Stimulated activated CD8-positive, alpha-beta memory T cell treated with anti-CD3 and anti-CD28 coated beads, Interleukin-7, amount 100 ng/mL, for 1 hour (primary cell): ENCODE measurements at places on chromosomes 6 and 20.
A peak's percentile ranks its signal among the peaks of the same experiment; 100 is the strongest.

DNA sequence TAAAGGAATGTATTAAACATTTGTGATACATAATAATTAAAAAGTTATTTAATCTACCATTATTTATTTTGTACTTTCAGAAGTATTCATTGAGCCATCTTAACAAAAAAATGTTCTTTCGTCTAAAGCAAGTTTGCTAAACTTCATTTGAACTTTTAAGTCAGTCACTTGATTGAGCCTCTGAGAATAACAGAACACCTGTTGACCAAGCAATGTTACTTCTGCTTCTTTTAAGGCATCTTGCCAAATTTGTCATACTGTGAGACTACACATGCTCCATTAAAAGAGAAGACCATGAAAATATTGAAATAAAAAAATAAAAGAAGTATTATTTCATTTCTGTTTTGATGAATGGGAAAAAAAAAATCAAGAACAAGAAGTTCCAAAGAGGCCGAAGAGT, 141.8 kb upstream of the BMP5 start:
- no peak for DNase-seq

DNA sequence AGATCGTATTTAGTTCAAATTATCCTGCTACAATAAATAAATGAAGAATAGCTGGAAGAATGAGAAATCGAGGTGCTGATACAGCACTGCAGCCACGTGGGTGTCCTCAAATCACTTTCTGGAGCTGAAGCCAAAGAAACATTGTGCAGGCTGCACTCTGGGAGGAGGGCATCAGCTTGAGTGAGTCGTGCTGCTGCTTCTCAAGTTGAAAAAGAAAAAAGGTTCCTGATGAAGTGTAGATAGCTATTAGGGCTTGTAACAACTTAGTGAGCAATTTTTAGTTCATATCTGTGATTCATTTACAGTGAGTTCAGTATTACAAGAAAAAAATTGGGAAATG, 40.5 kb downstream of the DSE start:
- no peak for DNase-seq

GRCh38 chr20:13231031-13231752, 10.1 kb downstream of the ISM1 start:
- DNase-seq: no peak

- DNase-seq: no peak
These were observed 213.0 kb upstream of the DTNBP1 start for GRCh38 chr6:15875797-15876196.

- no peak for DNase-seq
These were observed 320 bp downstream of the RIMS4 start for GRCh38 chr20:44810061-44810390.

GRCh38 chr6:113457751-113458150, 399.4 kb upstream of the MARCKS start:
- no peak for DNase-seq

GRCh38 chr20:54535033-54535432, 59.6 kb downstream of the DOK5 start:
- DNase-seq: no peak

GRCh38 chr6:16840725-16841124, 79.5 kb upstream of the ATXN1 start:
- no peak for DNase-seq

DNA sequence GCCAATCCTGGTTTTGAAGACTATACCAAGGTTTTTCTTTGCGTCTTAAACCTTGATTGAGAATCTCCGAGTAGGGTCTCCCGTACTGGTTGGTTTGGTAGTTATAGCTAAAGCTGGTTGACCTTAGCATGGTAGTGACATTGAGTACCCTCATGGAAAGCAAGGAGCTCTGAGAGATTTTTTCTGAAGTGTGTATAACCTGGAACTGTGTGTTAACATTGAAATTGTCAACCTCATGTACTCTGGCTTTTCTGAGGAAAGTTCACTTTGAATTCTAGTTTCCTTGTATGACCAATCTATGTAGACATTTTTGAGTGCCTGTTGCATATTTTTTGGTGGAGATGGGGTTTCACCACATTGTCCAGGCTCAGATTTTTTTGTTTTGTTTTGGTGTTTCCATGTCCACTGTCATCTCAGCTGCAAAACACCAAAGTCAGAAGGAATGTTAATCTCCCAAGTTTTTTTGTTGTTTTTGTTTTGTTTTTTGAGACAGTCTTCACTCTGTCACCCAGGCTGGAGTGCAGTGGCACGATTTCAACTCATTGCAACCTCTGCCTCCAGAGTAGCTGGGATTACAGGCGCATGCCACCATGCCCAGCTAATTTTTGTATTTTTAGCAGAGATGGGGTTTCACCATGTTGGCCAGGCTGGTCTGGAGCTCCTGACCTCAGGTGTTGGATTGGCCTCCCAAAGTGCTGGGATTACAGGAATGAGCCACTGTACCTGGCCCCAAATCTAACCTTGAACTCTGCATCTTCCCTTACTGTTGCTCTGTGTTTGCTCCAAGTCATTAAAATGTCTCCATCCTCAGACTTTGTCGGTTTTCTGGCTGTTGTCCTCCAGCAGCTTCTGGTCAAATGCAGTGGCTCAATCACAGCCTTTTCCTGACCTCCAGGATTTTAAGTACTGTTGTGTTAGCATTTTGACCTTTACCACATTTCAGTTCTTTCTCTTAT, 4.3 kb downstream of the RPS12 start:
- DNase-seq: no peak

GRCh38 chr20:51108638-51109363, 85.9 kb upstream of the KCNG1 start:
- DNase-seq: no peak

GRCh38 chr6:167845856-167846255, 19.1 kb downstream of the AFDN start:
- no peak for DNase-seq

- no peak for DNase-seq
These were observed 111.1 kb downstream of the FOXO3 start for GRCh38 chr6:108671790-108672189.

DNA sequence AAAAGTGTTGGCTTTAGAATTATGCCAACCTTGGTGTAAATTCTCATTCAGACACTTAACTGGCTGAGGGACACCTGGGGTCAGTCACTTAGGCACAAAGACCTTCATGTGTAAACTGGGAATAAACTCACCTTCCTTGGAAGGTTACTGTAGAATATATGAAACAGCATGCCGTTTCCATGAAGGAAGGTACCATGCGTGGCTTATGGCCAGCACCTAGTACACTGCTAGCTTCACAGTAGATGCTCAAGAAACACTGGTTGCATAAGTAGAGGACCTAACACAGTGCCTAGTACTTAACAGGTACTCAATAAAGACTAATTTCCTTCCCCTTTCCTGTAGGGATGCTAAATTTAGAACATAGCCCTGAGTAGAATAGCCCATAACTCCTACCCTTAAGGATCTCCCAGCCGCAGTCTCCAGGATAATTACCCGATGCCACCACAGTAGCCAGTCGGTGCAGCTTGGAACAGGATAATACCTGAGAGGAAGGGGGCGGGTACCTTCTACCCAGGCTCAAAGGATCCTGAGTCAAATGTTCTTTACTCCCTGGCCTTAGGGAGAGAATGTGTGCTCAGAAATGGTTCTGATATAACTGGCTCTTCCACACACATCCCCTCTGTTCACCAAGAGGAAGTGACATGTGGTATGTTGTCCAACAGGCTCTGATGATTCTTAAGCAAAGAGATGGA, 3.6 kb downstream of the BCL2L1 start:
- DNase-seq: no peak

DNA sequence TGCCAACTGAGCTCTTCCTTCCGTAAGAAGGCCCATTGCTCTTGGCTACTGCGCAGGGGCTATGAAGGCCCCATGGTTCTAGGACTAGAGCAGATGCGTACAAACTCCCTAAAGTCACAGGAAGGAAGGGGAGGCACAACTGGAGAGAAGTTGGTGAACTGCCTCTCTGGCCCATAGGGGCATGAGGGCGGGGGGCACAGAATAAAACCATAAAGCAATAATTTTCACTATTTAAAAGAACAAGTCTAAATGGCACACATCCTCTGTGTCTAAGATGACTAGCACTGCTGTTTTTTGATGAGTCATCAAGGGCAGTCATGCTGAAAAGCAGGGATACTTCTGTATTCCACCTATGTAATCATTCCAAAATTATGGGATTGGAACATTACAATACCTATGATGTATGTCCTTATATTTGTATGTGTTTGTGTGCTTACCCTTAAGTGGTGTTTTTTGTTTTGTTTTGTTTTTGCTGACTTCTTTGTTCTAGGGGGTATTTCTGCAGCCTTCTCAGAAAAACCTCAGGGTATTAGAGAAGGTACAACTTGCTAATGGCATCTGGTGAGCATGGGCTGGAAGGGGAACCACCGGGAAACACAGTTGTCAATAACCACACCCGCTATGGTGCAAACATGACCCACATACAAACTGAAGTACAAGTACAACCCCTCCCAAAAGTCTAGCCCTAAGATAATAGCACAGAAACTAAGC, 36.9 kb downstream of the B4GALT5 start:
- peak; percentile 26 for DNase-seq

DNA sequence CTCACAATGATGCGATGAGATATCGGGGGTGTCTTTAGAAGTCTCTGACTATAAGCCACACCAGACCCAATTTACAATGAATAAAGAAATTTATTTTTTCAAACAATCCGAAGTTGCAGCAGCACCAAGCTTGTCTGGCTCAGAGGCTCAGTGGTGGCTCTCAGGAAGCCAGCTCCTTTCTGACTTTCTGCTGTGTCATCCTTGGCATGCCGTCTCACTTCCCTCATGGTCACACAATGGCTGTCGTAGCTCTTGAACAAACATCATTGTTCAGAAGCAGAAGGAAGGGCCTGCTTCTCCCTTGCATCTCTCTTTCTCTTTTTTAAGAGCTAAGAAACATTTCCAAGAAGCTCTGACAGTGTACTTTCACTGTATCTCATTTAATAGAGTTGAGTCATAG, 299.0 kb downstream of the DOK5 start:
- no peak for DNase-seq

DNA sequence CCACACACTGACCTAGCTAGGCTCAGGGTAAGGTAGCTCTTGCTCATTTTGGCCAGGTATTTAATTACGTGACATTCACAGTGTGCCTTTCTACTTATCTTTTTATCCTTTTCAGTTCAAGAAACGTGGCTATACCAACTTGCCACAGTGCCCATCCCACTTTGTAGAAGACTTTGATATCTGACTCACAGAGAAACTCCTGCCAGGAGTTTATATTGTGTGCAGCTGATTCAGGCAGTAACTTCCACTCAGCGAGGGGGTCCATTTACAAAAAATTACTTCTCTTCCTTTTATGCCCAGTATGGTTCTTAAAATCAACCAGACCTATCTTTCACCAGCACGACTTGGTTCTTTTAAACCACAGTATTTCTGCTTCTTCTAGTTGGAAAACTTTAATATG, 75.6 kb downstream of the PRL start:
- no peak for DNase-seq

GRCh38 chr6:15769511-15770018, 106.7 kb upstream of the DTNBP1 start:
- DNase-seq: no peak

DNA sequence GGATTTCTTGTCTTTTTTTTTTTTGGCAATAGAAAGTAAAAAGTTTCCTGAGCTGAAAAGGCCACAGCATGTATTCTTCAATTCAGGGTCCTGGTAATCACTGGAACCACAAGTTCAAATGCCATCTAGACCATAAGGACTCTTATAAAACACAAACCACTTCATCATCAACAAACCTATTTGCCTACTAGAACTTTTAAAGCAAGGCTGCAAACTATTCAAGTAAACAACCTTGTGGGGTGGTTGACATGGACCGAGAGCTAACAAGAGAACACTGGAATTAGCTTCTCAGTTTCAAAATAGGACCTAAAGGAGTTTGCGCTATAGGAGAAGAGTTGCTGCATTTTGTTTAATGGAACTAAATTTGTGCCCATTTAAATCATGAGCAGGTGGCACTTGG, 215.9 kb downstream of the ATXN1 start:
- no peak for DNase-seq

- no peak for DNase-seq
These were observed 67.8 kb upstream of the EPB41L1 start for GRCh38 chr20:36086767-36087166.

GRCh38 chr6:21949211-21949801, 347.5 kb downstream of the PRL start:
- no peak for DNase-seq

GRCh38 chr6:13648850-13649249, 33.7 kb downstream of the NOL7 start:
- DNase-seq: no peak

DNA sequence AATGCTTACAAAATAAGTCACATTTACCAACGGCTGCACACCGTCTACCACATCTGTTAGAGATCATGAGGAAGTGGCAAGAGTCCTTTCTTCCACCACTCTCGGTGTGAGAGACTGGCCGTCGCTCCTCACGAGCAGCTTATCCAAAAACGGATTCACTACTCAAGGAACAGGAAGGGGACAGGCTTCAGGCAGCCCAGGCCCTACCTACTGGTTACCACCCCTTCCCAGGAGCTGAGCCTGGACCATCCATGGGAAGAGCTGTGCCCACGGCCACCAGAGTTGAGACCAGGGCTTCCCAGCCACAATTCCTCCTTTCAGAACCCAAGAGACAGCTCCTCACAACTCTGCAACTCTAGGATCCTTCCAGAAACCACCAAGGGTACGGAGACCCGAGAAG, 37.0 kb downstream of the FOXF2 start:
- no peak for DNase-seq

GRCh38 chr20:57746201-57746600, 36.4 kb upstream of the PMEPA1 start:
- DNase-seq: no peak

GRCh38 chr6:423799-424345, 32.3 kb downstream of the IRF4 start:
- DNase-seq: no peak

DNA sequence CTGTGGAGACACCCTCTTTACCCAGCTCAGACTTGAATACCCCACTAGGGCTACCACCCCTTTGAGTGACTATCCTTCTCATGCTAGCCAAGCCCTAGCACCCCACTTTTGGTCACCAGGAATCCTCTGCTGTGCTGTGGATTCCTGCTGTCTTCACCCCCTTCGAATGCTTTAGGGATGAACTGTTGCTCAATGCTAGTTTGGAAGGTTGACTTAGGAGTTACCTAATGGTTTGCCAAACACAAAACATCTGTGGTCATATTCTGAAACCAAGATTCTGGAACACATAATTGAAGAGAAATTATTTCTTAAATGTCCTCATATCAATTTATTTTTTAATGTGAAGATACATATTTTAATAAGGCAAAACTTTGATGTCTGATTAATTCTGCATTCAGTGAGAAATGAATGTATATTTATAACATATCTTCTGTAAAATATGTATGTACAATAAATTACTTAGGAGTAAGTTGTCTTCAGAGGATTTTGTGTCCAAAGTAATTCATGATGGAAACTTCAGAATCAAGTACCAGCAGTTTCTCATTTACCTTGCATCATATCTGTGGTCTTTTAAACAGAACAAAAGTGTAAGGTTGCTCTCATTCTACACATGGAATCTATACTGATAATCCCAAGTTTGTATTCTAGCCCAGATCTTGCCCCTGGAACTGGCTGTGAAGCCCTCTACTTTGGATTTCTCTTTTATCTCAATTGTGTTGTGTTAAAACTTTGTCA, 46.9 kb downstream of the TMEM200A start:
- DNase-seq: no peak
